Suprapubic skin (tissue), 4 donors: ENCODE measurements at places on chromosomes 12 and 14. TPM values are rescaled to one million over a fixed set of nuclear protein-coding genes. Genes with fewer than 3 reads are reported as not detected.

DNA sequence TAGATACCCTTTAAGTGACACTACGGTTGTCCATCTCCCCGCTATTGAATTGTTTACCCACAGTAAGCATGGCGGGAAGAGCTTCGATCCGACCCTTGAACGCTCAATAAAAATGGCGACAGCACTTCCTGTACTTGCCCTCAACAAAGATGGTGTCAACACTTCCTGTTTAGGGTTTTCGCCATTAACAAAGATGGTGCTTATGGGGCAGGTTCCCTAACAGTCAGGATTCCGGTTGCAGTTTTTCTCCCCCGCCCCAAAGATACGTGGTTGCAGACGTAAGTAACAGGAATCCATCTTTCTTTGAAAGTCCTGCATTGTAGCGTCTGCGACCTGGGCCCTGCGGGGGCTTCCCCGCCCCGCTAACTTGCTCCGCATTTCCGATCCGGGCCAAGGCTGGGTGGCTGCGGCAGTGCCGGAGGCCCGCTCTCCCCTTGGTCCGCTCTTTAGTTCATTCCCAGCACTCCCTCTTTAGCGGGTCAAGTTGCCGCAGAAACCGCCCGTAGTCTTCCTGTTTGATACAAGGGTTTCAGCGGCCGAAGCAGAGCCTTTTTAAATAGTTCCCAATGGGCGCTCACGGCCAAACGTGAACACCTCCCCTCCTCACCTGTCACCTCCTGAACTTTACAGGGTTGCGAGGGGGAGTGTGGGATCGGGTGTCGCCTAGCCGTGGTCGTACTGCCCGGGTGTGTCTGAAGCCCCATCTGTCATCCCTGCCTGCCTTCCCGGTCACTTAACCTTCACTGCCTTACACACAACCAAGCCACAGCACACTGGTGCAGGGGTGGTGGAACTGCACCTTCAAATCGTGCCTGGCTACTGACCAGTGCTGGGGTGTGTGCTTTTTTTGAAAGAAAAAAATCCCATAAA lies at the start of gene CRADD:
TSS of gene CRADD (plus strand) at position 181 of the 870 bp plus-strand sequence.
- DNase-seq, result peak; percentile 85

DNA sequence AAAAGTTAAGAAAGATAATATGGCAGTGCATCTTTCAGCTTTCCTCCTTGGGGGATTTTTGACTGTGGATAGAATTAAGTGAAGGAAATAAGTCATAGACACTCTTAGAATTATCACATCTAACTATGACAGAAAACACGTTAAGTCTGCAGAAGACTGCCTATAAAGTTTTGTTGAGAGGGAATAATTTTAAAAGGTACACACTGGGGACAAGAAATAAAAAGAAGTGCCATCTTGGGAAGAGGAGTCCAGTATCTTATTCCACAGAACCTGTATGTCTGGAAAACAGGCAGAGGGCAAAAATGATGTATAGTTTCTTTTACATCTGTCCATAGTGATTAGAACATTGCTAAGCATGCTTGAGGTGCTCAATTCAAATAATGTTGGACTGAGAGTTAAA lies 80.7 kb downstream of the IGF1 start:
- no peak for DNase-seq

- no peak for DNase-seq
Observed at GRCh38 chr12:4979737-4980136, 63.9 kb upstream of the KCNA5 start.

- no peak for DNase-seq
Observed at GRCh38 chr14:31560759-31561154, 447 bp upstream of the NUBPL start.

The SLC4A8 gene
- total RNA-seq, result 1.1 TPM

DNA sequence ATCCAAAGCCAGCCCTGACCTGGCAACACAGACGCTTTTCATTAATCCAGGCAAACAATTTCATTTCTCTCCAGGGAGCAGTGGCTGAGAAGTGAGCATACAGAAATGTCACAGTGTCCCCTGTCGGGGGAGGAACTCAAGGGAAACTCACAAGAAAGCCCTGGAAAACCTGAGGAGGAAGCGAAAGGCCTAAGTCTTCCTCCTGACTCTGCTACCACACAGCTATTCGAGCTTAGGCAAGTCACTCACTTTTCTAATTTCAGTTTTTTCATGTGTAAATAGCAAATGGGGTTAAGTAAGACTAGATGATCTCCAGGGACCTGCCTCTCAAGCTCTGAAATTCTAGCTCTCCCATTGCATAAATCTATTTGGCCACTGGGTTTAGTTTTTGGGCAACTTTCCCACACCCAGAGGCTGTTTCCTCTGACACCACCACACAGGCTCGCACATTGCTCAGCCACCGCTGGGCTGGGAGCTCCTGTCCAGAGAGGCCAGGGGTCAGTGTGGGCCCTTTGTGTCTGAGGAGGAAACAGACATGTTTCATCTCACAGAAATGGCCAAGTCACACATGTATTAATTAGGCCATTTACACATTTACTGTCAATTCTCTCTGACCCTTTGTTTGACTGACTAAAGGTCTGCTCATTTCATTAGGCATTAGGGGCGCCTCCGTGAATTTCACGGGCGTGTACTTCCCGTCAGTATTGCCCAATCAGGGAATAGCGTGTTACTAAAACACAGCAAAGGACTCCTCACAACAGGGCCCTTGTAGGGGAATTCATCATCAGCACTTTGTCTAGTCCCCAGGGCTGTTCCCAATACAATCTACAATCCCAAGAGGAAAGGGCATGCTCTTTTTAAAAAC lies 9.8 kb upstream of the PNMA1 start:
- no peak for DNase-seq
